ENCODE measurements at places on chromosomes 11 and 22.

GRCh38 chr11:72069200-72069599 is 11.1 kb downstream of the NUMA1 start:
- no peak for DNase-seq

DNA sequence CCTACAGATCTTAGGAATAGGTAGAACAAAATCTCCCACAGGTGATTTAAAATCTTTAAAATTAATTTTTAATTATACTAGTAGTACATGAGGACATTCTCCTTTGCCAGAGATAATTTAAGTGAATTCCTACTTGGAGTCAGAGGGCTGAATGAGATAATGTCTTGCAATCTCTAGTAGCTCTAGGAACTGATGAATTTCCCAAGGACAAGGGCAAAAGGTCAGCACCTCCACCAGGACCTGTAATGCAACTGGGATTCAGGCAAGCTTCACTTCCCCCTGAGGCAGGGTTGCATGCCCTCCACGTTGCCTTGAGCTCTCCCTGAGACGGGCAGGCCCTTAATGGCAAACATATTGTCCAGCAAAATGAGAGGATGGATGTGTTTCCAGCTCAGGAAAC is 330.3 kb upstream of the PITPNB start:
- no peak for DNase-seq

DNA sequence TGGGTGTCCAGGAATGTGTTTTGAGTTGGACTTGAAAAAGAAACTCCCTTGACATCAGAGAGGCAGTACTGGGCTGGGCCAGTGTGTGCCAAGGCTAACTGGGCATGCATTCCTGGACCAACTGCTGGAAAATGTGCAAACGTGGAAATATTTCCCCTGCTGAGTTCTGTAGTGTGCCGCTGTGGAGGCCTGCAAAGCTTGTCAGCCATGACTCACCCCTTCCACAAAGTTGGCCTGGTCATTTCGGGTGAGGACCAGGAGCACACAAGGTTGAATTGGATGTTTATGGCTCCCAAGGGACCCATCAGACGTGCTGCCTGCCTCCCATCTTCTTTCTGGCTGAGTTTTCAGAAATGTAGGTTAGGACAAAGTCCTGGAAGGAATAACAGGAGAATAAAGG is 513.1 kb downstream of the MIAT start:
- DNase-seq = no peak

DNA sequence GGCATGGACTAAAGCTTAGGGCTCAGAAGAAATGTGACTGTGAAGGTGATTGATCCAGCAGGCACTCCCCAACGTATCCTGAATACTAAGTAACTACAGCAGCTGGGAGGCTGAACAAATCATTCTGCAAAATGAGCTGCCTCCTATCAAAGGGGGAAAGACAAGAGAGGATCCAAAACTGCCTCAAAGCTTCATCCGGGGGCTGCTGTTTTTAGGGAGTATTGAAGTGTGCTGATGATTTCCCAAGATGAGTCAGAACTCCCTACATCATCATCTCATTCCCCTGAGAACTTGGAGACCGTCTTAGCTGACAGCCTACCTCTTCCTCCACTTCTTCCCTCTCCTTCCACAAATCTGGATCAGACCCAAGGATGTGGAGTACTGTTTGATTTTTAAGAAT is 108.4 kb upstream of the GRAMD1B start:
- no peak for DNase-seq

- DNase-seq = no peak
Measured at GRCh38 chr22:25406510-25407210, 157.8 kb upstream of the GRK3 start.

DNA sequence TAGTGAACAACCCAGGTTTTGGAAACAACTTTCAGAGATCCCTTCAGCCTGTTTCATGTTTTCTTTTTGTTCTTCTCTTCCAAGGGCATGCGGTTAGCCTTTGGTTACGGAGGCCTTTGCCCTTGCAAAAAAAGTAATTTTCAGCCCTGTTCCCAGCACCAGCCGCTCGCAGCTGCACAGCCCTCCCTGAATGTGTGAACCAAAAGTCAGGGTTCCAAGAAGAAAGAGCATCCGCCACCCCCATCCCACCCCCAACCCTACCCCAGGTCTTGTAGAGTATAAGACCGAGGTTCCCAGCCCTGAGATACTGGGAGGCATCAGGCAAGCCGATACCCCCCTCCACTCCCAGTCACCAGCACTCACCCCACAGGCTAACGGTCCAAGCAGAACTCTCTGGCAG is 56.4 kb downstream of the IGLL1 start:
- DNase-seq = no peak

DNA sequence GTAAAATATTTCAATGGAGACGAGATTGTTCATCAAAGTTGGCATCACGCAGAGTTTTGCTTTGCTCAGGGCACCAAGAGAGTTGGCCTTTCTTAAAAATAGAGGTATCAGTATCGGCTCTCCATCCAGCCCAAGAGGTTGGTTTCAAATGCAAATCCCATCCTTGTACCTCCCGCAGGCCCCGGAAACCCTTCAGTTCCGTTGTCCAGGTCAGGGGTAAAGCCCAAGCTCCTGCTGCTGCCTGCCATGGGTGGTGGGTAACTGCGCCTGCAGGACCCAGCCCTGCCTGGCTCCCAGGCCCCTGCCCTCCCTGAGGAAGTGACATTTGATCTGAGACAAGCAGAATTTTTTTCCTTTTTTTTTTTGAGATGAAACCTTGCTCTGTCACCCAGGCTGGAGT is 49.3 kb upstream of the RTL6 start:
- DNase-seq = no peak

DNA sequence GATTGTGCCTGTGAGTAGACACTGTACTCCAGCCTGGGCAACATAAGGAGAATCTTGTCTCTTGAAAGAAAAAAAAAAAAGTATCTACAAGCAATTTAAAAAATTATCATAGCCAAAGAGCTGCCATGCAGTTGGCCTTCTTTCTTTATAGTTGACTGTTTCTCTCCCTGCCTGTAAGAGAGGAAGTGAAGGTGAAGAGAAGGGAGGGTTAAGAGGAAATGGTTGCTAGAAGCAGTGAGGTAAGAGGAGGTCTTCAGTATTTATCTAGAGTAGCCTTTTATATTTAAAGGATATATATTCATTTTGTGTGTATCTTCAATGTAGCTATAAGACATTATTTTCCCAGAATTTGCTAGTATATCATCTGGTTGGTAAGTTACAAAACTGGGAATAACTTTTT is 217.9 kb downstream of the TMEM135 start:
- no peak for DNase-seq

- no peak for DNase-seq
Measured at GRCh38 chr11:34890089-34890488, 26.1 kb downstream of the APIP start.

DNA sequence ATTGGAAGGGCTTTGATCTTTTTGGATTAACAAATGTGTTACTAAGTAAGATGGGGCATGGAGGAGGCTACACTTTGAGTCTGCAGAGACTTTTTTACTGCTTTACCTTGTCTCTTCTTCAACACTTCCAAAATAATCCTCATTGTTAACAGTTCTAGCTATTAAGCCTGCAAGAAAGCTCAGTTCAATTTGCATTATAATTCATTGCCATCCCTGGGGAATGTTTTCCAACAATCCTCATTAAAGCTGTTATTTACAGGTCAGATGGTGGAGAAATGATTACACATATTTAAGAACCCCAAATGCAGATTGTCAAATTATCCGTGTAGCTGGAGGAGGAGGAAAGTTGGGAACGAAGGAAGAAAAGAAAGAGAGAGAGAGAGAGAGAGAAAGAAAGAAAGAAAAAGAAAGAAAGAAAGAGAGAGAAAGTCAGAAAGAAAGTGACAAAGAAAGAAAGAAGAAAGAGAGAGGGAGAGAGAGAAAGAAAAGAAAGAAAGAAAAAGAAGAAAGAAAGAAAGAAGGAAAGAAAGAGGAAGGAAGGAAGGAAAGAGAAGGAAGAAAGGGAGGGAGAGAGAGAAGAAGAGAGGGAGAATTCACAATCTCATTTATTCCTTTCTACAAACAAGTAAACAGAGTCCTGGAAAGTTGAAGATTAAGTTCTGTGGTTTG is 443.9 kb downstream of the INSC start:
- no peak for DNase-seq

- no peak for DNase-seq
Measured at GRCh38 chr22:41805639-41806038, 5.2 kb downstream of the CCDC134 start.

Measured in activated CD8-positive, alpha-beta memory T cell treated with anti-CD3 and anti-CD28 coated beads for 48 hours (primary cell).